Brain (organoid and tissue), 16 donors: ENCODE measurements at places on chromosomes 1 and 21. TPM values are rescaled to one million over a fixed set of nuclear protein-coding genes. Genes with fewer than 3 reads are reported as not detected.

DNA sequence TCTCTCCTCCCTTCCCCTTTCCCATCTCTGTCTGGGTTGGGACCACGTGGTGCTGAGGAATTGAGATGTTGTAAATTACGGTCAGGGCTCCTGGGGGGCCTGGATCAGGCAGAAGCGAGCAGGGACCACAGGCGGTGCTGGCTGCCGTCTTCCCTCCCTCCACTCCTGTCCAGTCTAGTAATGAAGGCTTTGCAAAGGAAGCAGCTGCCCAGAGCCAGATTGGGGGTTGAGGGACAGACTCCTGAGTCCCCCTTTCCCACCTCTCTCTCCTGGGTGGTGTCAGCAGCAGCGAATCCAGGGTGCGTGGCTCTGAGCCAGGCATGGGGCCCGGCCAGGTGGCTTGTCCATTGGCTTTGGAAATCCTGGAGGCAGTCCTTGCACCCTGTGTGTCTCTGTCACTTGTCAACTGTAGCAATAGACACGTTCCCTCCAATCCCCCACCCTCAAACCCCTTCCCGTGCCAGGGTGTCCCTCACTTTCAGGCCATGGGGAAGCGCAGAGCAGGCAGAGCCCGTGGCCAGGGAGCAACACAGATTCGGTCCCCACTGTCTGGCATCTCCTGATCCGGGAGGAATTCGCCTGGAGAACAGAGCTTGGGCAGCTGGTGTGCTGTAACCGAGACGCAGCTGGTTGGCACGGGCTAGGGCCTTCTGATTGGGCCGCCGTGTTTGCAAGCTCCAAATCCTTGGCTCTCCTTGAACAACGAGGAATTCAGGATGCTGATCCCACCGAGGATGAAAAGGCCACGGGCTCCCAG lies 64.8 kb upstream of the WNT4 start:
- DNase-seq, result peak; percentile 93

DNA sequence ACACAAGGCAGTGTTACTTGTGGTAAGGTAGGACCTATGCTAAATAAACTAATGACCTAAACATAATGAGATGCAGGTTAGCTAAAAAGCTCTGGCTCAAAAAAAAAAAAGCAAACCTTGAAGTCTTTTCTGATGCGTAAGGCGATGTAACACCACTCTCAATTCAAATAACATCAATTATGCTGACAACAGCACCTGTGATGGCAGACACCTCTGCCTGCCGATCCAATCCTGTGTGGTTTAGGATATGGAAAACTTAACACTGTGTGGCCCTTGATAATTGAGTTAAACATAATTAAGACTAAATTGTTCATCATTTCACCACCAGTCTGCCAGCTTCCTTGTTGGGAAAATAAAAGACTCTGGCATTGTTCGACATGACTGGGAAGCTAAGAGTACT lies 9.1 kb downstream of the RPAP2 start:
- DNase-seq, result no peak

Gene HS2ST1
- polyA plus RNA-seq, result 9.8 TPM

GRCh38 chr1:88204111-88204510 lies 480.0 kb upstream of the PKN2 start:
- no peak for DNase-seq

DNA sequence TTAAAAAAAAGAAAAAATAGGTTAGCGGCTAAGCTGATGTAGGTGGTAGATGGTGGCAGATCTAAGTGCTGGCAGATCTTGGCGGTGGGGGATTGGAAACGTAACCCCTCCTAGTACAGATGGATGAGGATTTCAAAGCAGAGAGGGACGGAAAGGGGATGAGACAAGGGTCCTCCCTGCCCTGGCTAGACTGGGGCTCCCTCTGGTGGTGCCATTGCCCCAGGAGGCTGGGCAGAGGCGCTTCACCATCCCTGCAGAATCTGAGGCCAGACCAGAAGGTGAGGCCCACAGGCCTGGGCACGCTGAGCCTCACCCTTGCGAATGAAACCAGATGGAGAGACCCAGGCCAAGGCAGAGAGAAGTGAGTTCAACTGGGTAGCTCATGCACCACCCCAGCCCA lies 7.0 kb upstream of the PLEKHA6 start:
- DNase-seq, result no peak

DNA sequence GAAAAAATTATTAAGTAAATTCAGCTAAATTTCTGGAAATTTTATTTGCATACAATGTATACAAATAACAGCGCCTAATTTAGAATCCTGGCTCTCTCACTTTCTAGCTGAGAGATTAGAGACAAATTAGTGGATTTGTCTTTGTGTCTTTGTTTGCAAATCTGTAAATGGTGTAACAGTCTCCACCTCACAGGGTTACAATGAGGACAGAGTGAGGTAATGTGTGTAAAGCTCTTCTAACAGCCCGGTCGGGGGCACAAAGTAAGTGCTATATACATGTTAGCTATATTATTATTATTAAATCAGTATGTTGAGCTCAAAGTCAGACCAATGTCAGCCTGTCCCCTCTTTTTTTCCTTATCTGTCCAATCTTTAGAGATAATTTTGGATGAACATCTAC lies 5.0 kb upstream of the ADAMTSL4 start:
- no peak for DNase-seq

DNA sequence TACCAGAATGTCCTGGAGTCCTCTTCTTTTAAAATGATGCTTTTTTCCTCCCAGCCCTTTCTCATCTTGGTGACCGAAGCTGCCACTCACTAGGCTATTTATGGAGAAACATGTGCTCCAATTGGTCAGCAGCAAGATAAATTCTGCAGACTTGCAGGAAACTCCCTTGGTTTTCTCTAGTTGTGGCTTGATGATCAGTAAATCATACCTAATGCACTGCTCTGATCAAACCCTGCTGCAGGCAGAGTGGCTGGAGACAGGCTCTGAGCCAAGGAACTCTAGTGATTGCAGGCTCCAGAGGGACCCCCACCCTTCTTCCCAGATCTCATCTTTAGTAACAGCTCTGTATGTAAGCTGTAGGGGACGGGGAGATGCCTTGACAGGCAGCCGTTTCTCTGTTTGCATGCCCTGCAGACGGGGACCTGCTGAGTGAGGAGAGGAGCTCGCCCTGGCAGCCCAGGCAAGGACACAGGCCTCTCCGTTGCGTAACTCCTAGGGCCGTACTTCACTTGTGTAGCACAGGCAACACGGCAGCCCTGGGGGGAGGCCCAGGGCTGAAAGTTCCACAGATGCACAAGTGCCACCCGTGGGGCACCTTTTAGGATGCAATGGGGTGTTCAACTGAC lies 14.5 kb downstream of the SLC6A17 start:
- no peak for DNase-seq

GRCh38 chr1:206785182-206785765 lies 13.0 kb upstream of the IL10 start:
- no peak for DNase-seq

GRCh38 chr1:201560328-201561194 lies 21.6 kb downstream of the NAV1 start:
- DNase-seq, result no peak
